GM19239 (cell line): ENCODE measurements at places on chromosomes 4 and X.

DNA sequence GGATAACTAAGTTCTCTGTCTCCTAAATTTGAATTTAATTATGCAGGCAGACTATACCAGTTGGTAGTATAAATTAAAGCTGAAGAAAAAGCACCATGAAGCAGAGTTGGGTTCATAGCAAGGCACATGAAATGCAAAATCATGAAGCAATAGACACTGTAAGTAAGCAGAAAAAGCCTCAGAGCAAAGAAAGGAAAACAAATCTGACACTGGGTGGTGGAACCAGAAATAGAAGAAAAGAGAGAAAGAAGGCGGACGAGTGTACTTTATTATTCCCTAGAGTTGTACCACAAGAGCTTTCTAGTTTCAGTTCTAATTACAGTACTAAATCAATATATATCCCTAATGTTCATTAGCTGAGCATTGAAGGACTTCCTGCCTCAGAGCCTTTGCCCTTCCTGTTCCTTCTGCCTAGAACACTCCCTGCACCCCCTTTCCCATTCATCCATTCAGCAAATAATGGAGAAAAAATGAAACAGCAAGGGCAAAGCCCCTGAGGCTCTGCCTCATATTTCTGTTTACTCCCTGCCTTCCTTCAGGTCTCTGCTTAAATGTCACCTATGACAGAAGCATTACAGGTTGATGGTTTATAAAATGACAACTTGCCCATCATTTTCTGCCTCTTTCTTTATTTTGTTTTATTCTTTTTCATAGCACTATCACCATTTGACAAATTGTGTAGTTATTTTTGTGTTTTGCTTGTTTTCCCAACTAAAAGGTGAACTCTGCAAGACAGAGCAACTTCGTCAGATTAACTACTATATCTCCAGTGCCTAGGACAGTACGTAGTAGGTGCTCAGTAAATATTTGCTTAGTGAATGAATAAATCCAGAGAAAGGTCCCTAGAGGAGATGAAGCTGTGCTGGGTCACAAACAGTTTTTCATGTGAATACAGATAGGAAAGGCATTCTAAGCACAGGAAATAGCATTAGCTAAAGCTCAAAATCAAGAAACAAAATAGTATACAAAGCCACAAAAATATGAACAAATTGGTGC lies 154.0 kb upstream of the RASGEF1B start:
- no peak for DNase-seq

GRCh38 chr4:159777689-159778088 lies 674.8 kb downstream of the RAPGEF2 start:
- DNase-seq, result no peak

GRCh38 chr4:108649863-108650211 lies 562 bp upstream of the OSTC start:
- no peak for DNase-seq

DNA sequence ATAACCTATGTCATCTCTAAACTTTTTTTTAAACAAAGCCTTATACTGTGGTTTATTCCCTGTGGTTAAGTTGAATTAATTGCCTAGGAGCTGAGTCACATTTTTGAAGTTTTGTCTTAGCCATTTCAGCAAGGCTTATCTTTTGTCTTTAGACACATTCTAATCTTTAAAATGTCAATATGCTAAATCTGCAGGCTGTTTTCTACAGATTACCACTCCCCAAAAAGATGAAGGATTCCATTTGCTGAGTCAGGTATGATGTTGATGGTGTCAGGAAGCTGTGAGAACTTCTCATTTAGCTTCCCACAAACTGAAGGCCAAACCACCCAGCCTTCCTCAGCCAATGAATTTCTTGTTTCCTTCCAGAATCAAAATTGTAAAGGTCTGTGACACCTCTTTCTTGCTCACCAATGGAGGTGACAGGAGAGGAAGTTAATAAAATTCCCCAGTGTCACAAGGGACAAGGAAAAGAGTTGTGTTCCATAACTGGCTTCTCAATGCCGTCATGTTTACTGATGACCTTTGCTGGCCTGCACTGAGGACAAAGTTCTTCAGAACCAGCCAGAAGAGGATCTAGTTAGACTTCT lies 3.7 kb upstream of the CXCL6 start:
- DNase-seq, result no peak

- DNase-seq, result no peak
Observed at GRCh38 chr4:53507671-53508286, 83.5 kb downstream of the LNX1 start.

DNA sequence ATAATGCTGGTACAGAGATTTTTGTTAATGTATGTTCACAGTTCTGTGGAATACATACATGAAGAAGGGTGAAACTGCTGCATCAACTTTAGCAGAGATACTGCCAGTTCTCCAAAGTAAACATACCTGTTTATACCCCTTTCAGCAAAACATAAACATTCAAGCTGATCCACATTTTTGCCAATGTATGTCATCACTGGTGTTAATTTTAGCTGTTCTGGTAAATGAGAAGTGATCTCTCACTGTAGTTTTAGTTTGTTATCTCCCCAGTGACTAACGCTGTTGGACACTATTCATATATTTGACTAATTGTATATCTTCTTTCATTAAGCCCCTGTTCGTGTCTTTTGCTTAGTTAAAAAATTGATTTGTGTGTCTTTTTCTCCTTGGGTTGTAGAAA lies 82.0 kb downstream of the HAUS3 start:
- no peak for DNase-seq

DNA sequence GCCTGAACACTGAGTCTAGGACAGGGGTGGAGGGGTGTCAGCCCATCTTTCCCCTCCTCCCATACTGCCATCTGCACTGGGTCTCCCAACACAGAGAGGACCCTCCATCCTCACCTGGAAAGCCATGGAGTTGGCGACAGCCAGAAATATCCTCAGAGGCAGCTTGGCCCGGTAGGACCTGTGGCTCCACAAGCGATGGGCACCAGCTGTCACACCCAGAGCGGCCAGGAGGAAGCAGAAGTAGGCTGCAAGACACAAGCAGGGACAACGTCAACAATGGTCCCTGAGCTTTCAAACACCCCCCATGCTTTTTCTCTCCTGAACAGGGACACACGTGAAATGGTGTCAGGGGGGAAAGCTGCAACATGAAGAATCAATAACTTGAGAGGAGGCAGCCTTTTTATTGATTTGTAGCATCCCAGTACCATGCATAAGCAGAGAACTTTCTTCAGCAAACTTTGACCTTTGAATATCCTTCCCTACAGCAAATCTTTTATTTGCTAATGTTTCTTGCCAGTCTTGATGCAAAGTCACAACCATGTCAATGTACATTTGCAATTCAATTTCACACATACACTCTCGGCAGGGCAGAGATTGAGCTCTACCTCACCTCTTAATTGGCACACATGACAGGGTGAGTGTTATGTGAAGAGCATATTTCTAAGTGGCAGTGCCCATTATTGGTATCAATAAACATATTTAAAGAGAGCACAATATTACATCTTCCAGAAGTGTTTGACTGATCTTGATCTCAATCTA lies 93.2 kb downstream of the SCD5 start:
- no peak for DNase-seq

DNA sequence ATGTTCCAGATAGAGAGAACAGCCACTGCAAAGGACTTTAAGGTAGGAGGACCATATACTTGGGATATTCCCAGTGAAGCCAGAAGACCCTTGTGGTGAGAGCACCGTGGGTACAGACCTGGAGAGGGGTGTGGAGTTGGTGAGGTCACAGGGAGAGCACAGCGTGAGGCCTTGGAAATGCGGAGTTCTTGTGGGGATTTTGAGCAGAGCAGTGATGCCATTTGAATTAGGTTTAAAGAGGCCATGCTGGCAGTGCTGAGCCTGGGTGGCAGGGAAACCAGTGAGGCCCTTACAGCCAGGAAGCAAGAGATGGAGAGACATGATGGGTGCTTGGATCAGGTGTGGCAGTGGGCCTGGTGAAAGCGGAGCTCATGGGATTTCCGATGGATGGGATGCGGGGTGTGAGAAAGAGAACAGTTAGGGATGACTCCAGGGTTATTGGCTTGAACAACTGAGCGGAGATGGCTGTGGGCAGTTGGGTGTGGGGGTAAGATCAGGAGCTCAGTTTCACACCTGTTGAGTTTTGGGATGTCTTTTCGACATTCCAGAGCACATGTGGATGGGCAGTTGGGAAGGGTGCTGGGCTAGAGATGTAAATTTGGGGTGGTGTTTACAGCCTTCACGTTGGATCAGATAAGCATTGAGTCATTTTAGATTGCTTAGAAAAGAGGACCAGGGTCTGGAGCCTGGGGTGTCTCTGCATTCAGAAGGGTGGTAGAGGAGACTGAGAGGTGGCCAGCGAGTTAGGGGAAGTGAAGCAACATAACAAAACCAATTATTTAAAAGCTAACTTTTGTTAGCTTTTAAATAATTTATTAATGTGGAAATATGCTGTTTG lies 68.9 kb downstream of the TMEM131L start:
- DNase-seq, result no peak

DNA sequence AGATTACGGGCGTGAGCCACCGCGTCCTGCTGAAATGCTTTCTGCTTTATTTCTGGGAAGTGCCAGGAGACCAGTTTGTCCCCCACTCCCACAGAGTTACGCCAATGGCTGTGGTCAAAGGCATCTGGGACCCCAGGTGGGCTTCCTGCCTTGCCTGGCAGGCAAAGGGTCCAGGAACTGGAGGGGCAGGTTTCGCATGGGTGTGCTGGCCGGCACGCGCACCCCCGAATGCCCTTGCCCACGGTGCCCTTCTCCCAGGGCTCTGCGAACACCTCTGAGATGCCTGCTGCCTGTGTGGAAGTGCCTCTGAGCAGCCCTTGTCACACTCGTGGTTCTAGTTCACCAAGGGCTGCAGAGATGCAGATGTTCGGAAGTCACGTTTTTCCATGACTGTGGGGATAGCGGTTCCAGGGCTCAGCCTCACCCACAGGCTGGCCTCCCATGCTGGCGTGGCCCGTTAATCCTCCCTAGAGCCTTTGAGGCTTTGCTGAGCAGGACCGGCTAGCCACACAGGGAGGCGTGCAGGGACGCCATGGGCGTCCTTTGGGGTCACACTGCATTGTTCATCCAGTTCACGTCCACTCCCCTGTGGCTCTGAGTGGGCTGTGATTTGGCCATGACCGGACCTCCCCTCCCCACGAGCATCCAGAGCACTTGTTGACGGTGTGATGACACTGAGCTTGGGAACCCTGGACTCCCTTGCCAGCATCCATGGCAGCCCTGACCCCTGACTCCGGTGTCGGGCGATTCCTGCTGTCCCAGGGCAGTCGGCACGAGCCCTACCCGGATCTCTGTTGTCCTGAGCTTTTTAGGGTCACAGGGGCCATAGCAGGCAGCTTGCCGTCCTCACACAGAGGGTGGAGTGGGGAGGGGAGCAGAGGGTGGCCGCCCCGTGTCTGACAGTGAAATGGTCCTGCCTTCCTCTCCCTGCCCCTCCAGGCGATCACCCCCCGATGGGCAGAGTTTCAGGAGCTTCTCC lies 12.7 kb upstream of the ADD1 start:
- DNase-seq, result no peak

GRCh38 chr4:102625232-102625930 lies 124.2 kb downstream of the NFKB1 start:
- DNase-seq, result peak; percentile 49
